ENCODE measurements at places on chromosomes 6 and 20.

GRCh38 chr6:148704400-148705246 is 42.2 kb upstream of the UST start:
- DNase-seq, result no peak

GRCh38 chr20:35369804-35370203 is 42.0 kb downstream of the UQCC1 start:
- DNase-seq, result no peak

- no peak for DNase-seq
These were observed 74.5 kb downstream of the PDE10A start for GRCh38 chr6:165588515-165588914.

GRCh38 chr6:2531426-2532215 is 219.1 kb downstream of the MYLK4 start:
- no peak for DNase-seq

DNA sequence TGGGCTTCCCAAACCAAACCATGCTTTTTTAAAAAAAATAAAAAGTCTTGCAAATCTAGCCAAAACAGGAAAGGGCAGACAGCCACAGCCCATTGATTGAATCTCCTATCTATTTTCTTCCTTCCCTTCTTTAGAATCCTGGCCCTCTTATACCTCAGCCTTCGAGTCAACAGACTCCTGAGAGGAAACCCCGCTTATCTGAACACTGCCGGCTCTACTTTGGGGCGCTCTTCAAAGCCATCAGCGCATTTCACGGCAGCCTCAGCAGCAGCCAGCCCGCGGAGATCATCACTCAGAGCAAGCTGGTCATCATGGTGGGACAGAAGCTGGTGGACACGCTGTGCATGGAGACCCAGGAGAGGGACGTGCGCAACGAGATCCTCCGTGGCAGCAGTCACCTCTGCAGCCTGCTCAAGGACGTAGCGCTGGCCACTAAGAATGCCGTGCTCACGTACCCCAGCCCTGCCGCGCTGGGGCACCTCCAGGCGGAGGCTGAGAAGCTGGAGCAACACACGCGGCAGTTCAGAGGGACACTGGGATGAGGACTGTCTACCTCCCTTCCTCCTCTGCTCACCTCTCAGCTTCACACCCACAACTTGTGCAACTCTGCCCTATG is 10.1 kb upstream of the RTF2 start:
- DNase-seq, result no peak

- no peak for DNase-seq
These were observed 429.6 kb upstream of the JARID2 start for GRCh38 chr6:14816116-14816859.

DNA sequence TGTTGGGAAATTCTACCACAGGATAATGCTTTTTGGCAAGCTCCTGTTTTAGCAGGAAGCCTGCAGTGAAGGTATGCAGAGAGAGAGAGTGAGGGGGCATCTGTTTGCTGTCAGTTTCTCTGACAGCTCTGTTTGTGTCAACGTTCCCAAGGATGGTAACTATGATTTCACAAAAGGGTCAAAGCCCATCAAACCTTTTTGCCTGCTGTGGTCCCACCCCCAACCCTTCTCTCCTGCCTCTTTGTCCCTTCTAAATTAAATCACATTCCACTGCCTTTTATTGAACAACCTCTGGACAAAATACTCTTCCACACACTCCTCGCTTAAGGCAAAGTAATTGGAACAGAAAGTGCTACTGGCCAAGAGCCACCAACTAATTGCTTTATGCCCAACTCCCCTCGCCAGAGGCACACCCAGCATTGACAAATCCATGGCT is 128.3 kb downstream of the TSHZ2 start:
- DNase-seq, result no peak

DNA sequence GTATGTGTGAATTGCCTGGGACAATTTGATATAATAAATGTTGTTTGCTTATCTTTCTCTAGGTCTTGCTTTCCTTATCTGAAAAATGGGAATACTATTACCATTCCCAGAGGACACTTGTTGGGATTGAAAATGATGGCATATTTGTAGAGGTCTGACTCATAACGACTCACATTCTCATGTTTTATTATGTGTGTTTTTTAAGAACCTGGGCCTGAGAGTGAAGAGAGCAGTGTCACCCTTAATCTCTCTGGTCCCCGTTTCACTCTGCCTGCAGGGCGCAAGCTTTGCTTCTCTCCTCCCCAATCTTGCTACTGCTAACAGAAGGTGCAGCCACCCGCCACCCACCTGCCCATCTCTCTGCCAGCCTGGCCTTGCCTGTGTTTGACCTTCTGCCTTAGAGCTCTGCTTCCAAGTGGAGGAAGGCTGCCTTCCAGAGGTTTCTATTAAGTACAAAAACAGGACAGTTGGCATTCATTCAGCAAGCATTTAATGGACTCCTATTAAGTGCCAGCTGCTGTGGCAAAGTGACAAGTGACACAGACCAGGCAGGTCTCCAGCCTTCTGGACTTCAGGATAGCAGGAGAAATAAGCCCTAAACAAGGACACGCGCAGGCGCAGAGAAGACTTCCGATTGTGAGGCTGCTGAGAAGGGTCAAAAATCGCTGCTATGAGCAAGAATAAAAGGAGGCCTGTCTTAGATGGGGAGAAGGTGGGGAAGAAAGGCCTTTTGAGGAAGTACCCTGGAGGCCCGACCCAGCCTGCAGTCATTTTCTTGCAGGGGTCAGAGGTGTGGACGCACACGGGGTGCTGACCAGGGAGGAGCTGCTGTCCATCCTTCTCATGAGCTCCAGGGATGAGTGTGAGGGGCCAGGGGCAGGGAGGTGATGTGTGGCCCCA is 112.5 kb downstream of the JPH2 start:
- DNase-seq, result no peak

DNA sequence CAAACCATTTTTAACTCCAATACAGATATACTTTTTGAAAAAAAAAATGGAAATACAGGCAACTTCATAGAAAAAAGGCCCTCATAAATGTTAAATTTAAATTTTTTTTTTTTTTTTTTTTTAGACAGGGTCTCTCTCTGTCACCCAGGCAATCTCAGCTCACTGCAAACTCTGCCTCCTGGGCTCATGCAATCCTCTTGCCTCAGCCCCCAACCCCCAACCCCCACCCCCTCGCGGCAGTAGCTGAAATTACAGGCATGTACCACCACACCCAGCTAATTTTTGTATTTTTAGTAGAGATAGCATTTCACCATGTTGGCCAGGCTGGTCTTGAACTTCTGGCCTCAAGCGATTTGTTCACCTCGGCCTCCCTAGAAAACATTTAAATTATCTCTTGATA is 12.8 kb upstream of the ULBP3 start:
- no peak for DNase-seq

GRCh38 chr6:7646394-7646793 is 56.4 kb downstream of the SNRNP48 start:
- no peak for DNase-seq

- no peak for DNase-seq
These were observed 360.7 kb upstream of the FLRT3 start for GRCh38 chr20:14698125-14698524.

DNA sequence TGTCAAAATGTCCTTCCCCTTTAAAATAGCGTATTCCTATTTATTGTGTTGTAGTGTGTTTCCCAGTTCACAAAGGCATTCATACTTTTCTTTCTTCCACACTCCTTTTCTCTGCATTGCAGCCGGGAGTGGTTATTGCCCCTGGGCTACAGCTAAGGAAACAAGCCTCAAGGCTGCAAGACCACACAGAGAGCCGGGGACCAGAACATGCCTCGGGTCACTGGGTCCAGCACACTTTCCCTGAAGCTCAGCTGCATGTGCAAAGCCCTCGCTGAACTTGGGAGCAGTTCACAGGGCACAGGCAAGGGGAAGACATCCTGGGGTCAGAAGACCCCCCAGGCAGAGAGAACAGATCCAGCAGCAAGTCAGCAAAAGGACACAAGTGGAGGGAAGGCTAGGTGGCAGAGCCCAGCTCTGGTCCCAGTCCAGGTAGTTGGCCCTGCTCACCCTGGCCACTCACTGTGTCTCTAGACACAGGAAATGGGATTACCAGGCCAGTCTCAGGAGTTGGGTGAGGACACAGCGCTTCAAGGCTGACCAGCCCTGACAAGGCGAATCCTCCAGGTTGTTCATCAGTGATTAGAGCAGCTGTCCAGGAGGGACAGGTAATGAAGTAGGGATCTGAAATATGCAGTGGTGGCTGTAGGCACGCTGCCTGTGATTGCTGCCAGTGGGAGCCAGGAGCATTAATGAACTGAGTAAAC is 118.2 kb downstream of the CD83 start:
- DNase-seq, result no peak

GRCh38 chr6:52363228-52363867 is 1.4 kb downstream of the PAQR8 start:
- no peak for DNase-seq

DNA sequence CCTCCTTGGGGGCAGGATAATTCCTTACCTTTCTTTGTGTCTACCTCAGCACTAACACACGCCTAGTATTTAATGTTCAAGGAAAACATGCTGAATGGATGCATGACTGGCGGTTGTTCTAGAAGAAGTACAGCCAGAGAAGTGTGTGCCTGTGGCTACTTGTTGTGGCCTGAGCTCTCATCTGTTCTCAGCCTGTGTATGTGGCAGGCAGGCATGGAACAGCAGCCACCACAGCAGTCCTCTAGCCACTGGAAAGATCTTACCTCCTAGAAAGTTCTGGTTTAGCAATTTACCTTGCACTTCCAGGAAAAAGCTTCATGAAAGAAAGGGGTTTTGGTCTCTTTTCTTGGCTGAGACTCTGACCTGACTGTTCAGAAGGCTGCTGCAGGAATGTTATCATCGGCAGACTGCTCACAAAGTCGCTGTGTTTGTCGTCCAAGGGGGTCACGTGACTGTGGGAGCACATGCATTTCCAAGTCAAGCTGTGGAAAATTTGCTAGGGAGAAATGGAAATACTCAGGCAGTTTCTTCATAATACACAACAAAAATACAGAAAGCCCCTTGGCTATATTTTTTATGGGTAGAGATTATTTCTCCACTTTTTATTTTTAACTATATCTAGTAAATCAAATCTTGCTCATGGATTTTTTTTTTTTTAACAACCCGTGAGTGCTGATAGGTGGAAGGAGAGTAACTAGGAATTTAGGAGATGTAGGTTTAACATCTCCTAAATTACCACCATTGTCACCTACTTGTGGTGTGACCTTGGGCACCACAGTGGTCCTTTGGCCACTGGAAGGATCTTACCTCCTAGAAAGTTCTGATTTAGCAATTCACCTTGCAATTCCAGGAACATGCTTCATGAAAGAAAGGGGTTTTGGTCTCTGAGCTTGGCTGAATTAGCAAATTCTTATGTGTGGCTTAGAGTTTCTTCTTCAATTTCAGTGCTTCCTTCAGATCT is 110.8 kb upstream of the GPR6 start:
- DNase-seq, result no peak

- no peak for DNase-seq
These were observed 57.8 kb upstream of the TAB2 start for GRCh38 chr6:149259753-149260152.

GRCh38 chr20:22810626-22811569 is 224.2 kb upstream of the SSTR4 start:
- no peak for DNase-seq

DNA sequence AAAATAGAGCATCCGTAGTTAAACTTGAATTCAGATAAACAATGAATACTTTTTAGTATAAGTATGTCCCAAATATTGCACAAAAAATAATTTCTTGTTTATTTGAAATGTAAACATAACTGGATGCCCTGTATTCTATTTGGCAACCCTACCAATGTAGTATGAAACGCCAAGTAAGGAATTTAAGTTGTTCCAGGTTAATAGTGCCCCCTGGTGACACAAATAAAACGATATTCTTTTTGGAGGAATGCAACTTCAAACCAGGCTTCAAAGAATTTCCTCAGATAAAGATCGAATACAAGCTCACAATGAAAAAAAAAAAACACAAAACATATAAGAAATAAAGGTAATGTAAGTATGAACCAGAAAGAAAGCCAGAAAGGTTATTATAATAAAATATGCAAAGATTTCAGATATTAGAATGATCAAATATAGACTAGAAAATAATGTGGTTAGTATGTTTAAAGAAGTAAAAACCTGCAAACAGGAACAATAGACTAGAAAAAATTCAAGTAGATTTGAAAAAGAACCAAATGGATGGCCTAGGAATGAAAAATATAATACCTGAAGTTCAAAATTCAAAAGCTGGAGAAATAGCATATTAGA is 18.4 kb upstream of the AKAP7 start:
- DNase-seq, result no peak

DNA sequence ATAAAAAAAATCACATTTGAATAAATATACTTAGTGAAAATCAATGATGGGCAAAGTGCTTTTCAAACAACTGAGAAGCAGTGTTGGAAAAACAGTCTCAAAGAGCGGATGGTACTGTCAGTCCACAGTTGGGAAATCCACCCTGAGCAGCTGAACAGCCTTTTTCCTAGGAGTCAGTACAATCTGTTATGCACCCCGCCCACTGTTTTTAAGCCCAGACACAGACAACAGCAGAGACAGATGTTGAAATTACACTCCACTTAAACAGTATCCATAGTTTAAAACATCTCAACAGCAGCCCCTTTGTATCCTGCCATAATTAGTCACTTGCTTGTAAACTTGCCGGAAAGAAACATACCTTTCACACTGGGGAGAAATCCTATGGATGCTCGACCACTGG is 372 bp downstream of the KIAA0408 start:
- no peak for DNase-seq

DNA sequence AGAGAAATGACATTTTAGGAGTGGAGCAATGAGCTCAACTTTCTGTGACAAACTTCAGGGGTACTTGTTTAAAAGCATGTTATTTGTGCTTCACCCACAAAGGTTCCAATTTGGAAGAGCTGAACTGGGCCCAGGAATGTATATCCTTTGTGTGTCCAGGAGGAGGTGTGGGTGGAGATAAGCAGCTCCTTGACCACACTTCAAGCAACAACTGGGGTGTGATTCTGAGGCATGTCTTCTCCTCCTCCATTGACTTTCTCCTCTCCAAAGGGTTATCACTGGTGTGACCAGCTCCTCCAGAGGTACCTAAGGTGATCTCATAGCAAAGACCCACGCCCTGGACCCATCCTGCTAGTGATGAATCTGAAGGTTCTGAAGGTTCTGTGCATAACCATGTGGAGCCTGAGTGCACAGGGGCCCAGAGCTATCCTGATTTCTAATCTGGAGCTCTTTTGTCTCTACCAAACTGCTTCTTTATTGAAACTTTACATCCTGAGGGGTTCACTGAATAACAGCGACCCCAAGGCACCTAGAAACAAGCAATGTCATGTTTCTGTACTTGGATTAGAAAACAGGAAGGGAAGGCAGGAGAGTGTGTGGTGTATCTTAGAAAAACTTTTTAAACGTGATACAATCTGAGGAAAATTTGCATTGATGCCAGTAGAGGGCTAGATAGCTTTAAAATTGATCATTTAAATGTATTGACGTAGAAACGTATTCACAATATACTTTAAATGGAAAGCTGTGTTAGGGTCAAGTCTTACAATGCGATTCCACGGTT is 60.9 kb upstream of the CD93 start:
- DNase-seq, result no peak

DNA sequence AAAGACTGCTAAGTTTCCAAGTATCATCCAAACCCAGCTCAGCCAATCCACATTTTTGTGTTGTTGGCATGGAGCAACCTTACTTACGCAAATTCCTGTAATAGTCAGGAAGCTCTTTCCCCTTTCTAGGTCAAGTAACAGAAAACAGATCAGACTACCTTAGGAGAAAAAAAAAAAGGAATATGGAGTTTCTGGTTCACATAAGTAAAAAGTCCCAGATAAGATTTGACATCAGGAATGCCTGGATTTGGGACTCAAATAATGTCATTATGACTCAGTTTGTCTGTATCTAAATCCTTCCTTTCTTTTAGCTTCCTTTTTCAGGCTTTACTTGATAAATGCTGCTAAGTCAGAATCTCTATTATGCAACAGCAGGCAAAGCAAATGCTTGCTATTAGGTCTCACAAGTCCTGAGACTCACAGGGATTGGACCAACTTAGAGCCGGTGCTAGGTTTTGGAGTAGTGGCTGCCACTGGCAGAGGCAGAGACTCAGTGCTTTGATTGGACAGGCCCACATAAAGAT is 44.5 kb downstream of the NCOA7 start:
- DNase-seq, result no peak
